ENCODE measurements at places on chromosomes 13 and 19. TPM values are rescaled to one million over a fixed set of nuclear protein-coding genes. Genes with fewer than 3 reads are reported as not detected.

The PGLYRP2 gene
- total RNA-seq = 0.29 TPM

The CSNK1G2 gene
- 33.1 TPM for total RNA-seq

The ZNF625 gene
- 4.7 TPM for total RNA-seq

The NUDT19 gene
- 15.9 TPM for total RNA-seq

The CCDC70 gene
- total RNA-seq = not detected

The DNAAF3 gene
- total RNA-seq = 0.55 TPM

The EDNRB gene
- not detected for total RNA-seq

The ZNF441 gene
- 2.8 TPM for total RNA-seq

The PBX4 gene
- total RNA-seq = 37.3 TPM

The FREM2 gene
- total RNA-seq = not detected

The ZNF383 gene
- total RNA-seq = 10.4 TPM

The FBXO17 gene
- total RNA-seq = not detected

DNA sequence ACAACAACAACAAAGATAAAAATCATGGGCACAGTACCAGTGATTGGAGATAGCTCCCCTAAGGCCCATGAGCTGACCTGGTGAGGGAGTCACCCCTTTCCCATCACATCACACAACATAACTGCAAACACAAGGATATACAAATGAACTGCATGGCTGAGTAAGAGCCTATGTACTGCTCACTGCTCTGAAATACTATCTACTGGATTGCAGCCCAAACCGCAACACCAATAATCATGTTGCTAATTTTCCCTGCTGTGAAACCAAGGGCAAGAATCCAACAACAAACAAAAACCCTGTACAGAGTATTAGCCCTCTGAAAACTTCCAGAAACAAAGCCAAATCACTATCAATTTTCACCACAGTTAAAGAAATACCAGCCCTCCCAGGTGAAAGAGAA, 1893.2 kb downstream of the PCDH9 start:
- DNase-seq = no peak

- DNase-seq = no peak
These were observed 6.5 kb upstream of the CDC34 start for GRCh38 chr19:525029-525428.

GRCh38 chr13:111051041-111051725, 63.9 kb upstream of the ARHGEF7 start:
- no peak for DNase-seq

DNA sequence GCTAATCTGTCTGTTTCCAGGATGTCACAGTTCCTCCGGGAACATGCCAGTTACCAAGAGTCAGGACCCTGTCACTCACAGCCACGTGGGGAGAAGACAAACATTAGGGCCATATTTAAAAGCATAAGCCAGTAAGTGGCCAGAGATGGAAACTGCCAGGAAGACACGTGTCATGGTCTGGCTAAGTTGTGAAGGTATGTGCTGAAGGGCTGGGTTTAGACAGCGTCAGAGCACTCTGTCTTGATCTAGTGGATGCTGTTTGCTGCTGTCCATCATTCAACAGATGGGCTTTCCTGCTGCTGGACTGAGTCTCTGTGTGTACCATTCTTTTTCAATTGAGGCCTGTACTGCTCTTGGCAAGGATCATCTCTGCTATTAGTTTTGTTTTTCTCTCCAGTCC, 128.6 kb downstream of the HS6ST3 start:
- DNase-seq = no peak

DNA sequence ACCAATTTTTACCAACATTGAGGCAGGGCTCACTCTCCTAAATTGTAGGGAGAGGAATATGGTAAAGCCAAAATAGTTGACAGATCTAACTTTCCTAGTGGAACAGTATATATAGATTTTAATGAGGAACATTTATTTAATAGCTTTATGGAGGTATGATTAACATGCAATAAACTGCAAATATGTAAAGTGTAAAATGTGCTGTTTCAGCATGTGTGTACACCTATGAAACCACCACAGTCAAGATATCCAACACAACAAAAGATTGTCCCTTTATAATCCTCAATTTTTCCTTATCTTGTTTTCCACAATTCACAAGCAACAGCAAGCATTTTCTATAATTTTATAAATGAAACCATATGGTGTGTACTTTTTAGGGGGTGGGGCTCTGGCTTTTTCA, 4.1 kb upstream of the TRAPPC2B start:
- DNase-seq = no peak

GRCh38 chr19:55677572-55678028, 2.6 kb downstream of the EPN1 start:
- no peak for DNase-seq

DNA sequence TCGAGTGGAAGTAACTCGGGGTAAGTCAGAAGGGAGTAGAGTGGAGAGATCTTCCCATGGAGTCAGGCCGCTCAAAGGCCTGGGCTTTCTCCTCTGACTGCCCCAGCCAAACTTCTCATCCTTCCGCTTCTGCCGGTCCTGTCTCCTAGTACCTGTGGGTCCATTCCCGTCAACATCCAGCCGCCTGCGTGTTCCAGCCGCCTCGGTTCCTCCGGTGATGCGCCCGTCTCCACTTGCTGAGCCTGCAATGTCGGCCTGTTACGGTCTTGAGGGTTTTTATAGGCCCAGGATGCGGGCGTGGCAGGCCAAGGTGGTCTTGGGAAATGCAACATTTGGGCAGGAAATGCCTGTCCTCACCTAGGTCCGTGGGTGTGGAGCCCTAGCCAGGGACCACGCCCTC, 38.3 kb downstream of the RASL11A start:
- DNase-seq = no peak

DNA sequence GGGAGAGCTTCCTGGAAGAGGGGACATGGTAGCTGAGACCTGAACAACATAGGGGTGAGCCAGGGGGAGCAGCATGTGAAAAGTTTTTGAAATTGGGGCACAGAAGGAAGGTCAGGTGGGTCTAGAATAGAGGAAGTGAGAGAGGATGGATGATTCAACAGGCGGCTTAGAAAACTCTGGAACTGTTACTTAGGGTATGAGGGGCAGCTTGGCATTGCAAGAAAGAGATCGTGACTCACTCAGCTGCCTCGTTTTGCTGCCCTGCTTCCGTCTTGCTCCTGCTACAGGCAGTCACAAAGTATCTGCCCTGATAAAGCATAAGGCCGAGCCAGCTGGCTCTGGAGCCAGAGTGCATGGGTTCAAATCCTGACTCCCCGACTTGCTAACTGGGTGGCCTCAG, 1.3 kb upstream of the CEACAM20 start:
- no peak for DNase-seq

GRCh38 chr13:93262729-93263345, 36.2 kb downstream of the GPC6 start:
- DNase-seq = no peak

DNA sequence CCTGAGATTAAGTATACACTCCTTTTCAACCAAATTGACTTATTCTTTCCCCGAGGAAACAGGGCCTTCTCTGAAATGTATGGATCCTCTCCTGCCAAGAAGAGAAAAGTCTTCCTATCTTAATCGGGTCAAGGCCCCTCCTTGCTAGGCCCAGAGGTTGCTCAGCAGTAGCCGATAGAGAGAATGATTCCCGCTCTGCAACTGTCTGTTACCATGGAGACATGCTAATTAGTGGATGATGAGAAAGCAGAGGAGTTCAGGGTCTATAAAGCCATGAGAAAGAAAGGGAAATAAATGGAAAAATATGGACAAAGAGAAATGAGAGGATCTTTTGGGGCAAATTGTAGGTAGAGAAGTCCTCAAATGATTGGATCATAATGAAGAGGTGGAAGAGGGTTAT, 103.5 kb downstream of the POU4F1 start:
- no peak for DNase-seq

GRCh38 chr13:112545856-112546255, 42.1 kb downstream of the TUBGCP3 start:
- no peak for DNase-seq

DNA sequence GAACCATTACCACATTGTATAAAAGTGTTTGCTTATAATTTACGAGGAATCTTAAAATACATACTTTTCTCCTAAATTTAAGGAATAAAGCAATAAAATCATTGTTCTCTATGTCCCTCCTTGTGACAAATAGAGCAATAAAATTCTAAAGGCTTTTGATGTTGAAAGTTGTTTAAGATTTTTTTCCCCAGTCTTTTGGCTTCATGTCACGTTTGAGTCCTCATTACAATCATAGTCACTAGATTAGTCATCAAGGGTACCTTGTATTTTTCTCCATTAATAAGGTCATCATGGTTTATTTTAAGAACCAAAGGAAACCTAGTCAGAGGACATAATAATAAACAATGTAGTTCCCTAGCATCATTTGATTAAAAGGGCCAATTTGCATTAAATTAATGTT, 3.2 kb downstream of the WBP4 start:
- no peak for DNase-seq

GRCh38 chr13:70042193-70042592, 65.4 kb upstream of the ATXN8OS start:
- no peak for DNase-seq

GRCh38 chr13:51396352-51396751, 56.5 kb downstream of the INTS6 start:
- no peak for DNase-seq

GRCh38 chr19:6219586-6220290, 60.0 kb downstream of the MLLT1 start:
- DNase-seq = no peak

- DNase-seq = no peak
These were observed 576.2 kb downstream of the UQCRFS1 start for GRCh38 chr19:28636706-28637105.

- DNase-seq = no peak
These were observed 2.9 kb downstream of the FOSB start for GRCh38 chr19:45470762-45471081.

- no peak for DNase-seq
These were observed 161.8 kb downstream of the DIAPH3 start for GRCh38 chr13:60001889-60002288.

- DNase-seq = no peak
These were observed 86.5 kb upstream of the ABCC4 start for GRCh38 chr13:95387733-95388207.

DNA sequence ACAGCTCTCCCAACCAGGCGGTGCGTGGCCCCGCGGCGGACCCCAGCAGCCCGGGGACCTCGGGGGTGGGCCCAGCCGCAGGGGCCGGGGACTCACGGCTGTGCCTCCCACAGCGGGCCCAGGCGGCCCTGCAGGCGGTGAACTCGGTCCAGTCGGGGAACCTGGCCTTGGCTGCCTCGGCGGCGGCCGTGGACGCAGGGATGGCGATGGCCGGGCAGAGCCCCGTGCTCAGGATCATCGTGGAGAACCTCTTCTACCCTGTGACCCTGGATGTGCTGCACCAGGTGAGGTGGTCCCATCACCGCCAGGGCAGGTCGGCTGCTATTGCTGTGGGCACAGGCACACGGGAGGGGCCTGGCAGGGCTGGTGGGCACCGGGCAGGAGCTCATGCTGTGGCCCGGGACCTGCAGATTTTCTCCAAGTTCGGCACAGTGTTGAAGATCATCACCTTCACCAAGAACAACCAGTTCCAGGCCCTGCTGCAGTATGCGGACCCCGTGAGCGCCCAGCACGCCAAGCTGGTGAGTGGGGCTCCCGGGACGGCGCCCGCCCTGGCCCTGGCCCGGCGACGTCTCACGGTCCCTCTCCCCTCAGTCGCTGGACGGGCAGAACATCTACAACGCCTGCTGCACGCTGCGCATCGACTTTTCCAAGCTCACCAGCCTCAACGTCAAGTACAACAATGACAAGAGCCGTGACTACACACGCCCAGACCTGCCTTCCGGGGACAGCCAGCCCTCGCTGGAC, 7.3 kb downstream of the PTBP1 start:
- no peak for DNase-seq

DNA sequence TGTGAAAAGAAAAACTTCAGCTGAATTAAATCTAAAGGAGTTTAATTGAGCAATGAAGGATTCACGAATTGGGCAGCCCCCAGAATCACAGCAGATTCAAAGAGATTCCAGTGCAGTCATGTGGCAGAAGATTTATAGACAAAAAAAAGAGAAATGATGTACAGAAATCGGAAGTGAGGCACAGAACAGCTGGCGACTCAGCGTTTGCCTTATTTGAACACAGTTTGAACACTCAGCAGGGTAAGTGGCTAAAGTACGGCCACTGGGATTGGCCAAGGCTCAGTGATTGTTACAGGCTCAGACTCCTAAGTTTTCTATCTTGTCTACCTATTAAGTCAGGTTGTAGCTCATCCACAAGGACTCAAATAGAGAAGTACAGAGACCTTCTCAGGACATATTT, 11.6 kb upstream of the CFAP97D2 start:
- DNase-seq = no peak

GRCh38 chr13:29361716-29362115, 233.8 kb downstream of the SLC7A1 start:
- DNase-seq = no peak

GRCh38 chr13:27928805-27929753, 9.3 kb downstream of the PDX1 start:
- DNase-seq = no peak

DNA sequence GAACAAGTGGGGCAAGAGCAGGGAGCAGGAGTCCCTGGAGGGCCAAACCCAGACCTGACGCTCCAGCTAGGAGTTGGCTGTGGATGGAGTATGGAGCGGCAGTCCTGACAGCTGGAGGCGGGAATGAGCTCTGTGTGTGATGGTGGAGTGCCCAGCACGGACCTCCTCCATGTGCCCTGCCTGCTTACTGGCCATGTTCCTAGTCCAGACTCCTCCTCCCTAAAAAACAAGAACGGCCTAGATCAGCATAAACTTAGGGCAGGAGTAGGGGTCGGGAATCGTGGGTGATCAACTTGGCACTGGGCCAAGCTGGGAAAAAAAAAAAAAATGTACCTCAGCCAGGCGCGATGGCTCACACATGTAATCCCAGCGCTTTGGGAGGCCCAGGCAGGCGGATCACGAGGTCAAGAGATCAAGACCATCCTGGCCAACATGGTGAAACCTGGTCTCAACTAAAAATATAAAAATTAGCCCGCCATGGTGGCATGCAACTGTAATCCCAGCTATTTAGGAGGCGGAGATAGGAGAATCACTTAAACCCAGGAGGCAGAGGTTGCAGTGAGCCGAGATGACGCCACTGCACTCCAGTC, 29.5 kb downstream of the LTBP4 start:
- DNase-seq = no peak

DNA sequence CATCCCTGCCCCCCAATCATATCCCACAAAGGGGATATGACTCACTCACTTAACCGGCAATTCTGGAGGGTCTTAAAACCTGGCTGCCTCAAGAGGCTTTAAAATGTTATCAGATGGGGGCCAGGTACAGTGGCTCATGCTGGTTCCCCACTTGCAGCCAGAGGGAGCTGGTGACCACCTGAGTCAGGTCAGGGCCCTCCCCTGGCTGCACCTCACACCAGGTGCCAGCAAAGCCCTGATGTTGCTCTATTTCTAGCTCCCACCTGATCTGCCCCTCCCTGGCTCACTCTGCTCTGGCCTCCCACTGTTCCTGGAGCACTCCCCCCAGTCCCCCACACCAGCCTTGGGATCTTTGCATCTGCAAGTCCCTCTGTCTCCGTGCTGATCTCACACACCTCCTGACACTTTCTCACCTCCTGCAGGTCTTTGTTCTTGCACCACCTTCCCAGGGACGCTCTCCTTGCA, 14.2 kb downstream of the HPN start:
- DNase-seq = no peak

DNA sequence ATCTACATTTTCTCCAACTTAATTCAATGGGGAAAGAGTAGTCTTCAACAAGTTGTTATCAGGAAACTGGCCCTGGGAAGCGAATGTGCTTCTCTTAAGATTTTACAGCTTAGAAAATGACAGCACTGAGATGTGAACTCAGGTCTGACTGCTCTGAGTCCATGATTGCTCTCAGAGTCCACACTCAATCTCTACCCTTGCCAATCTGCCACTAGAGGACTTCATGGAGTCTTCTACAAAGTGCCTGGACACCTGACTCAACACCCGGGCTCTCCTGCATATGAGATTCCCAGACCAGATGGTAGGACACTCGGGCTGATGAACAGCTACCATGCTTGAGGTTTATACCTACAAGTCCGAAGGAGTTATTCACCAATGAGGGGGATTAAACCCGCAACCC, 74.8 kb downstream of the ABCC4 start:
- no peak for DNase-seq
